Regular cardiac myocyte (primary cell): ENCODE measurements at places on chromosomes 2 and 18. TPM values are rescaled to one million over a fixed set of nuclear protein-coding genes. Genes with fewer than 3 reads are reported as not detected.

OTOS gene
- not detected in 2 replicates for total RNA-seq

SPC25 gene
- under 0.01 and 8.6 TPM in 2 replicates for total RNA-seq

PKP4 gene
- total RNA-seq: 36.6 and 40.1 TPM in 2 replicates

NEDD4L gene
- 6.7 and 15.2 TPM in 2 replicates for total RNA-seq

SLC35F5 gene
- 128 and 253 TPM in 2 replicates for total RNA-seq

DRC1 gene
- under 0.01 TPM in 1 of 2 replicates, not detected in the other for total RNA-seq

EFR3B gene
- 0.56 and 1.7 TPM in 2 replicates for total RNA-seq

FAM98A gene
- 39.2 and 65.9 TPM in 2 replicates for total RNA-seq

APLF gene
- 3.5 and 13.2 TPM in 2 replicates for total RNA-seq

ATOH8 gene
- 28.2 and 28.6 TPM in 2 replicates for total RNA-seq

ZNF385B gene
- not detected in 2 replicates for total RNA-seq

GAL3ST2 gene
- 0.19 and 0.85 TPM in 2 replicates for total RNA-seq

UGT1A5 gene
- not detected in 2 replicates for total RNA-seq

GKN2 gene
- not detected in 2 replicates for total RNA-seq

ASB18 gene
- total RNA-seq: not detected in 2 replicates

CD8B2 gene
- total RNA-seq: not detected in 2 replicates

PLB1 gene
- 0.96 and 1.4 TPM in 2 replicates for total RNA-seq

MTCL1 gene
- 21.7 and 25.1 TPM in 2 replicates for total RNA-seq

TCF7L1 gene
- total RNA-seq: 1.3 and 2.3 TPM in 2 replicates

RNF25 gene
- total RNA-seq: 24.5 and 33.2 TPM in 2 replicates

CDH20 gene
- under 0.01 and 0.28 TPM in 2 replicates for total RNA-seq

DAW1 gene
- total RNA-seq: 24.2 and 31.6 TPM in 2 replicates

COBLL1 gene
- total RNA-seq: 7.7 and 20.9 TPM in 2 replicates

IL36B gene
- total RNA-seq: not detected in 2 replicates

STON1 gene
- 3.6 and 20.0 TPM in 2 replicates for total RNA-seq

IL36A gene
- not detected in 2 replicates for total RNA-seq

ANKRD62 gene
- under 0.01 TPM in 1 of 2 replicates, not detected in the other for total RNA-seq
